IPS DF 19.7 (cell line): ENCODE measurements at places on chromosomes 4 and X.

DNA sequence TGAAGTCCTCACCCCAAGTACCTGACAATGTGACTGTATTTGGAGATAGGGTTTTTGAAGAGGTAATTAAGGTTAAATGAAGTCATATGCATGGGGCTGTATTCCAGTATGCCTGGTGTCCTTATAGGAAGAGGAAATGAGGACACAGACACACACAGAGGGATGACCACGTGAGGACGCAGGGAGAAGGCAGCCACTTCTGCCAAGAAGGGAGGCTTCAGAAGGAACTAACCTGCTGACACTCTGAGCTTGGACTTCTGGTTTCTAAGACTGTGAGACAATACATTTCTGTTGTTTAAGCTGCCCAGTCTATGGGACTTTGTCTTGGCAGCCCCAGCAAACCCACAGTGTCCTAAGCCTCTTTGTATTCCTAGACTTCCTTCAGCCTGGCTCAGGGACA is 3.0 kb upstream of the SLC2A9 start:
- no peak for DNase-seq

DNA sequence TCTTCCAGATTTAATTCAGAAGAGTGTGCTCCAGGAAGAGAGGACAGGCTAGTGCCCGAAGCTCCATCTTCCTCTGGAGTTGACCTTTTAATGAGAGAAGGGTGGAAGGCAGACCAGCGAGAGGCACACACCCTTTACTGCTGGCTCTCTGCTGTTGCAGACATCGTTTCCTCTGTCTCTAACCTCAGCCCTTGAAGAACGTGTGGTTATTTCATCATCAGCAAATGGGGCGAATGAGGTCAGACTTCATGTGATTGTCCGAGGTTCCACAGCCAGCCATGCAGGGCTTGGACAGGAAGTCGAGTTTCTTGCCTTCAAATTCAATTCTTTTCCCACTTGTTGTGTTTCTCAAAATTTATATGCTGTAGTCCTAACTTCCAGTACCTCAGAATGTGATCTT is 155.2 kb upstream of the MSX1 start:
- DNase-seq, result no peak

DNA sequence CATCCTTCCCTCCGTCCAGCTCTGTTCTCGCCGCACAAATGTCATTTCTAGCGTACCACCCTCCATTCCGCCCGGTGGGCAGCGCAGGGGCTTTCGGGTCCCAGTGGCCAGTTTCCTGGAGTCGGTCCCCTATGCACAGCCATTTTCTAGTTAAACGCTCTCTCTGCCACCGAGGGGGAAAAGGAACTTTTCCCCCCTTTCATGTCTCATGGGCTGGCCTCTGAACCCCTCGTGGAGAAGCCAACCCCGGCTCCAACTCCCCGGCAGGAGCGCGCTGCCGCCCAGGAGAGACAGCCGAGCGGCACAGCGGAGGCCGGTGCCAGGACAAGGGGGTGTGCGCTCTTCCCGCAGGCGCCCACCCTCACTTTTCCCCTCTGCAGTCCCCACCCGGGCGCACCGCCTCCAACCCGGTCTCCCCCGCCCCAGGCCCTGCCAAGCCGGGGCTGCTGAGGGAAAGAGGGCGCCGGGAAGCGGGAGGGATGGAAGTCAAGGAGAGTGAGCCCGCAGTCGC is 662 bp downstream of the APBB2 start:
- DNase-seq, result no peak

DNA sequence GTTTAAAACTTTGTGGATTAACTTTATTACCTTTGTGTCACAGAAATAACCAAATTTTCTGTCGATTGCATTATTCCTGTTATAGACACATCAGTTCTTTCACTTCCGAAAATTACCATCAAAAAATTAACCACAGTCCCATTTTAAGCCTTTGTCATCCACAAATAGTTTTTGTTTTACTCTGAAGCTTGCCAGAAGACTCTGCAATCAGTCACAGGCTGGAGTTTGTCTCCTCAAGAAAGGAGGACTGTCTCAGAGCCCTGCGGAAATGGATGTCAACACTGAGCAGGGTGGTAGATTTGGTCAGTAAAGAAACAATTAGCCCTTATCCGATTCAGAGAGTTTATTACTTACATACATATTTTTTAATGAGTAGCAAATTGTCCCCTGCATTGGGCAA is 20.1 kb upstream of the TCEAL4 start:
- no peak for DNase-seq

GRCh38 chrX:120457766-120458180 is 11.3 kb downstream of the LAMP2 start:
- no peak for DNase-seq

- no peak for DNase-seq
These were observed 56.0 kb downstream of the VGLL1 start for GRCh38 chrX:136588036-136588435.

- no peak for DNase-seq
These were observed 62.6 kb upstream of the CLNK start for GRCh38 chr4:10747186-10747585.

DNA sequence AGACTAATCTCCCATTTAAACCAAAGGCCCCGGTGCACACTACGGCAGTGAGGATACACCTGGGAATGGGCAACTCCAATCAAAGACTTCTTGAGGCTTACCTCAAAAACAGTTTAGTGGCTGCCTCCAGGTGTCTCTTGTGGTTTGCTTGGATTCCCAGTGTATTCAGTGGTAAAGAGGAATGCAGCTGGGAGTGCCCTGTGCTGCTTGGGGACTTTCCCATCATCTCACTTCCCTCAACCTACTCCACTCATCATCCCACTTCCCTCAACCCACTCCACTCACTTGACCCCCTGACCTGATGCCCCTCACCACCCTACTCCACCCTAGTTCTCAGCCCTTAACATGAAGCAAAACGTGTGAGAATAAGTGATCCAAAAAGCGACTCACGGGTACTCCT is 177.3 kb upstream of the ETNPPL start:
- DNase-seq, result peak; percentile 20

GRCh38 chrX:150337536-150337935 is 25.6 kb upstream of the MAMLD1 start:
- DNase-seq, result no peak

GRCh38 chr4:117831060-117831683 is 203.1 kb upstream of the NDST3 start:
- no peak for DNase-seq

- DNase-seq, result peak; percentile 7
These were observed 27.2 kb downstream of the HTR2C start for GRCh38 chrX:114611018-114611619.

DNA sequence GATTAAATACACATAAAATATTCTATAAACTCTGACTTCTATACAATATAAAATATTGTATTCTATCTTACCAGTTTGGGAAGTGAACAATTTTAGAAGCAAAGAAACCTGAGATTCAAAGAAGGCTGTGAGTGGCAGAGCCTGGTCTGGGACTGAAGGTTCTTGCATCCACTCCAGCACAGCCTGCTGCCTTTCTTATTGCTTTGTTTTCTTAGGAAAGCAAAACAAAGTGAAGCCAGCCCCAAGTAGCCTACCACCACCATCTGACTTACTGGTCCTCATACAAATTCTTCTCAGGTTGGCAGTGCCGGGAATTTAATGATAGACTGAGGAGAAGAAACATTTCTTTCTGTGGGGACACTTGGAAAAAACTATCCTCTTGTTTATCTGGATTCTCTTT is 129.7 kb upstream of the SMAD1 start:
- no peak for DNase-seq

DNA sequence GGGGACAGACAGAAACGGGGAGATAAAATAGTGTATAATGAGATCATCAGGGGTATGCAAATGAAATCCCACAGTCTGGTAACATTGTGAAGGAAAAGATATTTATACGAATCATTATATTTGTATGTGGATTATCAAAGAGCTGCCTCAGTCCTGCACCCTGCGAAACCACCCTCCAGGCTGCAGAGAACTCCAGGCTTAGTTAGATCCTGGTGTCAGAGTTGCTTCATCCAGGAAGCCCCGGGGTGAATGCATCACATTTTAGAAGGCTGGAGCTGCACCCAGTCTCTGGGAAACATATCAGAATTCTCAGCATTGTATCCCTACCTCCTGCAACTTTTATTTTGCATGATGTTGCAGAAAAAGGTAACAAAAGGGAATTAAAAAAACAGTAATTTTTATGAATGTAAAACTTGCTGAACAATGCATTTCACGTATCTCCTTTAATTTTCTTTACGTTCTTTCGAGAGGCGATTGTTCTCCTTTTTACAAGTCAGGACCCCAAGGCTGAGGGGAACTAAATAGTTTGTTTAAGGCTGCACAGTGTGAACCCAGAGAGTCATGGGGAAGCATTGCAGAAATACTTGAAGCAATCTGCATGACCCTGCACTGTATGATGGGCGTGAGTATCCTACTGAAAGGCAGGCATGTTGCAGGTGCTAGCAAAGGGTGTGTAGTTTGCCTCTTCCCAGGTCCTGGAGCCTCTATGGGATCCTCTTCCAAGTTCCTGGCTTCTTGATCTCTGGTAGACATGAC is 299.5 kb upstream of the CLNK start:
- DNase-seq, result no peak

DNA sequence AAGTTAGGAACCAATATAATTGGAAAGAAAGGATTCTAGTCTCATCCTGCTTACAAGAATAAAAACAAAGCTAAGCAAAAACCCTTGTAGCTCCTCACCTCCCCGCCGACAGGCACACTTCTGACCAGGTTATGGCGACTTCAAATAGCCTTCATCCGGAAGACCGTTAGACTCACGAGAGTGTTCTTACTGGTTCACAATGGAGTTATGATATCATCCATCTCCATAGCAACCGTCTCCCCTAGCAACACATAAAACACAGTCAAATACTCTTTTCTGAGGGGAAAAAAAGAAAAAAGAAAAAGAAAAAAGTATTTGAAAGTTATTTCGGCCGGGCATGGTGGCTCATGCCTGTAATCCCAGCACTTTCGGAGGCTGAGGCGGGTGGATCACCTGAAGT is at the start of gene IL13RA2:
IL13RA2 (minus strand) TSS at position 162 of the 400 bp plus-strand sequence. CDS start 347 bp downstream, outside the sequence.
- no peak for DNase-seq

- no peak for DNase-seq
These were observed 168.4 kb upstream of the NRK start for GRCh38 chrX:105653891-105654290.

DNA sequence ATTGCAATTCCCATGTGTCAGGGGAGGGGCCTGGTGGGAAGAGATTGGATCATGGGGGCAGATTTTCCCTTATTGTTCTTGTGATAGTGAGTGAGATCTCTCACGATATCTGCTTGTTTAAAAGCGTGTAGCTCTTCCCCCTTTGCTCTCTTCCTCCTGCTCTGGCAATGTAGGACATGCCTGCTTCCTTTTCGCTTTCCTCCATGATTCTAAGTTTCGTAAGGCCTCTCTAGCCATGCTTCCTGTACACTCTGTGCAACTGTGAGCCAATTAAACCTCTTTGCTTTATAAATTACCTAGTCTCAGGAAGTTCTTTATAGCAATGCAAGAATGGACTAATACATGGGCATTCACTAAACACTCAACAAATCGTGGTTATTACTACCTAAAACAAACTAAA is 37.2 kb upstream of the PAPSS1 start:
- DNase-seq, result no peak

GRCh38 chrX:115948018-115948923 is 222.3 kb upstream of the AGTR2 start:
- no peak for DNase-seq

DNA sequence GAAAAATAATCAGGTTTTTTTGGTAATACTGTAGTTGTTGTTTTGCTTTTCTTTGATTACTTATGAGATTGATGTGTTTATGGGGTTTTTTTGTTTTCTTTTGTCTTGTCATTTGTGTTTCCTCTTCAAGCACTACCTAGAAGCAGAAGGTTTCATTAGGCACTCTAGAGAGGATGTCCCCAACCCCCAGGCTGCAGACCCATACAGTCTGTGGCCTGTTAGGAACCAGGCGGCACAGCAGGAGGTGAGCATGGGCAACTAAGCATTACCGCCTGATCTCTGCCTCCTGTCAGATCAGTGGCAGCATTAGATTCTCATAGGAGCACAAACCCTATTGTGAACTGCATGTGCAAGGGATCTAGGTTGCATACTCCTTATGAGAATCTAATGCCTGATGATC is 22.9 kb upstream of the NOCT start:
- DNase-seq, result no peak

DNA sequence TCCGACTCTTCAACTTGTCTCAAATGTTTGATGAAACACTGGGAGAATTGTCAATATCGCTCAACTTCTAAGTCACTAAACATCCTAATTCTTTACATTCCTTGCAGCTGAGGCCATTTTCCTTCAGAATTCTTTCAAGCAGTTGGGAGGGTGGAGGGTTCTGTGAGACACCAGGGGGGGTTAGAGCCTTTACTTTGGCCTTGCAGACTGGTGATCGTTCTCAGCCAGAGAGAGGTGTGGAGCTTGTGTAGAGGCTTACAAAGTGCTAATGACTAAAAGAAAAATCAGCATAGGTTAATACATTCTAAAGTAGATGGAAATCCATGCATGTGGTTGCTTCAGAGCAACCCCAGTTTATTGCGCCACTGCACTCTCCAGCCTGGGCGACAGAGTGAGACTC is 21.3 kb upstream of the SOX3 start:
- no peak for DNase-seq

- DNase-seq, result no peak
These were observed 51.9 kb upstream of the TADA2B start for GRCh38 chr4:6991249-6991648.

DNA sequence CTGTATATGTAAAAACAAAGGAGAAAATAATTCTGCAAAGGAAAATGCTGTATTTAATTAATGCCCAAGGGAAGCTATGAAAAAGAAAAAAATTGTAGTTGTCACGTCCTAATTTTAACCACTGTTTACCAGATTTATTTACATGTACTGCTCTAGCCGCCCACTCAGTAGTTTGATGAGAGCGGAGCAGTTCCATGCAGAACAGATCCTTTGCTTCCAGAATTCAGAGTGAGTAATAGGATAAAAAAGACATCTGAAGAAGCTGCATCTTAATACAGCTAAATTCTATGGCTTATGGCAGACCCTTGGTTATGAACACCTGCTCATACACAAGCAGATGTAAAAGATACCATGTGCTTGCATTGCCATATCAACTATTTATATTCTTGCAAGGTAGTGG is 287.0 kb downstream of the GASK1B start:
- DNase-seq, result no peak

GRCh38 chr4:5215321-5215720 is 164.0 kb downstream of the STK32B start:
- no peak for DNase-seq

GRCh38 chr4:32226204-32226603 is 1506.0 kb downstream of the PCDH7 start:
- DNase-seq, result no peak

- no peak for DNase-seq
These were observed 287.7 kb upstream of the MAD2L1 start for GRCh38 chr4:120354381-120354780.
